ENCODE measurements at places on chromosomes 4 and X.

DNA sequence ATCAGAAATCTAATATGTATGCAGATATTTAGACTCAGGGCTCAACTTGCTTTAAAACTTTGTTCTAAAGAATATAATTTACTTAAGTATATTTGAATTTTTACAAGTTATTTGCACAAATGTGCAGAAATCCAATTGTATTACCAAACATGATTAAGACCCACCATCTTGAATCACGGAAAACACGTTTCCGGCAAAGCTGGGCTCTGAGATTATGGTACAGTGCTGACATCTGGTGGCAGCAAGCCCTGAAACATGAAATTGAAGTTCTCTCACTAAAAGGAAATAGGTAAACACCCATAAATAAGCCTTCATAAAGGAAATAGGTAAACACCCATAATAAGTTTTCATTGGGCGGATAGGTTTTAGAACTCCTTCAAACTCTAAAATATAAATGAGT is 98.3 kb upstream of the MAOA start:
- DNase-seq: peak; percentile 39

DNA sequence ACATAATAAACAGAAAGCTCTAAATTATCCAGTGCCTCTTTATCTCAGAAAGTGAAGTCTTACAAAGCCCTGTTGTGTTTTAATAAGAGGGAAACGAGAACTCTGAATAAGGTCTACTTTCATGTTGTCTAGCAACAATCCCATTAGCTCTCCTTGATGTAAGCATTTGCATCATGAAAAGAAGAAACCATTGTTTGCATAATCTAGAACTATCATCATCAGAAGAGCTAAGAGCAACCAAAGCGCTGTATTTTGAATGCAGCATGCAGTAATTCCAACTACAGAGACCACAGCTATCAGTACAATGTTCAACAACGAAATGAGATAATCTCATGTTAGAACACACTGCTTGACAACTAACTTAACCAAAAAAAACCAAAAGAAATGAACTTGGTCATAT is 257.1 kb downstream of the CAMK2D start:
- DNase-seq: no peak

DNA sequence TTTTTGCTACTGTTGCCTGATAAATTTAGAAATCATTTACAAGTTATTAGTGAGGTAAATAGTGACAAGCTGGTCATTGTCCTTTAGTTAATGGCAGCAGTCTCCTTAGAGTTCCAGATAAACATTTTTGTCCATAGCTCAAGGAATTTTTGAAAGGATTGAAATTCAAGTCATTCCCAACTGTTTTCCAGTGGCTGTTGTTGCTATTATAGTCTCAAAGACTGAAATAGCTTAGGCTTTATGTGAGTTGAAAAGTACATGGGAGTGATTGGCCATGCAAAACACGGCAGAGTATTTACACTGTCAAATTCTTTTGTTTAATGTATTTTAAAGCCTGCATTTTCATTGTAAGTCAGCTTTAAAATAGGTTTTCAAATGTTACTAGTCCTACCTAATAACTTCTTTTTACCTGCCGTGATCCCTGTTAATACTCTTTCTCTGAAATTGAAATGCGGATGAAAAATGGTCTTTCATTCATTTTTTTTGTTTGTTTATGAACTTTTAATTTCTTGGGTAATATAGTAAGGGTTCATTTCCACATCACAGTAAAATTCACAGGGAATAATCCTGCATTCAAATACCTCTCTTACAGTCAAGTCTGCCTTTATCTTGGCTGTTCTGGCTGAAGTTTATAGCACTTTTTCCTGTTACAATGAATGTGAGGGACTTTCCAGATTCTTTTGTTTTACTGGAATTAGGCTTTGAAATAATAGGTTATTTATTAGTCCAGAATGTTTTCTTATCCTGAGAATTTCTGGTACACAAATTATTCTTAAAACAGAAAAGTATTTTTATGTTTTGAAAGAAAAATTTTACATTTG is 85.1 kb downstream of the PDLIM5 start:
- no peak for DNase-seq

DNA sequence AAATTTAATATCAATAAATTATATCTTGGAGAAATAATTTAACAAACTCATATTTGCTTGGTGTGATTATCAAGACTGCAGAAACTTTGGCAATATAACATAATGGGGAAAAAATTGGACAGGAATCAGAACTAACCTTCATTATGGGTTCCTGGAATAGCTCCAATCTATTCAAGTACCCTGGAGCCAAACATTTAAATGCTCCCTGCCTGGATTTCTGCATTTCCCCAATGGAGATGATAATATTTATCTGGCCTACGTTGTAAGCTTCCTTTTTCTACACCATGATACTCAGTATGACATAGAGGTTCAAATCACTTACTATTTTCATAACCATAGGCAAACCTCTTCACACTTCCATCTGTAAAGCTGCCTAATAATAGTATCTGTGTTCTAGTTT is 326.8 kb downstream of the TRIML1 start:
- no peak for DNase-seq

DNA sequence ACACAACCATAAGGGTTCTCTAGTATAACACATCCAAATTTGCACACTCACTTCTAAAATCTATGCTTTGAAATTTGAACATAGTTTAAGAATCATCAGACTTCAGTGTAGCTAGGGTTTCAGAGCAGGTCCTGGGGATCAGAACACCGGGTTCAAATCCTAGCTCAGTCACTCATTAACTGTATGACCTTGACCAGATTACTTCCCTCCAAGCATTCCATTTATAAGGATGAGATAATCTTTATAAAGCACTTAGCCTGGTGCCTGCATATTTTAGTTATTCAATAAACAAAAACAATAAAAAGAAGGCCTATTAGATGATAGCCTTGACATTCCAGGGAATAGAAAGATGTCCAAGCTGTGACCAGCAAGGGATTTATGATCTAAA is 4.8 kb upstream of the STBD1 start:
- no peak for DNase-seq

- DNase-seq: no peak
Measured at GRCh38 chr4:3660086-3660927, 105.9 kb upstream of the ADRA2C start.

Measured in D341Med (cell line).